Activated CD8-positive, alpha-beta T cell treated with anti-CD3 and anti-CD28 coated beads for 36 hours (primary cell): ENCODE measurements at places on chromosomes 3 and 15. TPM values are rescaled to one million over a fixed set of nuclear protein-coding genes. Genes with fewer than 3 reads are reported as not detected.

DNA sequence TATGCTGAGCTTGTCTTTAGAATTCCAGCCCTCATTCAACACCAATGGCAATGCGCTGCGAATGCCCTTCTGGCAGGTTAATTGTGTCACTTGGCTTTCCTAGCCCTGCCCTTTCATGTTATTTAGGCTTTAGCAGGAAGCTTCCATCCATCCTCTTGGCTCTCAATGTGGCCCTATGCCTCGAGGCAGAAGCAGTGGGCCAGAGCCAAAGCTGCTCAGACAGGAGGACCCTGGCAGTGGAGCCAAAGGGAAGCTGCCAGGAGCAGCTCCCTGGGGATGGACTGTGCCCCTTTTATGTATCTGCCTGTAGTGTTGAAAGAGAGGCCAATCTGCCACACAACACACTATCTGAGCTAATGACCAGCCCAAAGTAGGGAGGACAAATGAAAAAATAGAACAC lies 376.4 kb downstream of the CTNNB1 start:
- no peak overlapping the region for H3K27ac ChIP-seq
- H3K36me3 ChIP-seq = no peaks in the 10 kb centered on the region
- DNase-seq = no peak
- no peaks in the 10 kb centered on the region for H3K27me3 ChIP-seq
- H3K4me3 ChIP-seq = no peak overlapping the region

The USP3 gene
- total RNA-seq = 58.6 TPM

DNA sequence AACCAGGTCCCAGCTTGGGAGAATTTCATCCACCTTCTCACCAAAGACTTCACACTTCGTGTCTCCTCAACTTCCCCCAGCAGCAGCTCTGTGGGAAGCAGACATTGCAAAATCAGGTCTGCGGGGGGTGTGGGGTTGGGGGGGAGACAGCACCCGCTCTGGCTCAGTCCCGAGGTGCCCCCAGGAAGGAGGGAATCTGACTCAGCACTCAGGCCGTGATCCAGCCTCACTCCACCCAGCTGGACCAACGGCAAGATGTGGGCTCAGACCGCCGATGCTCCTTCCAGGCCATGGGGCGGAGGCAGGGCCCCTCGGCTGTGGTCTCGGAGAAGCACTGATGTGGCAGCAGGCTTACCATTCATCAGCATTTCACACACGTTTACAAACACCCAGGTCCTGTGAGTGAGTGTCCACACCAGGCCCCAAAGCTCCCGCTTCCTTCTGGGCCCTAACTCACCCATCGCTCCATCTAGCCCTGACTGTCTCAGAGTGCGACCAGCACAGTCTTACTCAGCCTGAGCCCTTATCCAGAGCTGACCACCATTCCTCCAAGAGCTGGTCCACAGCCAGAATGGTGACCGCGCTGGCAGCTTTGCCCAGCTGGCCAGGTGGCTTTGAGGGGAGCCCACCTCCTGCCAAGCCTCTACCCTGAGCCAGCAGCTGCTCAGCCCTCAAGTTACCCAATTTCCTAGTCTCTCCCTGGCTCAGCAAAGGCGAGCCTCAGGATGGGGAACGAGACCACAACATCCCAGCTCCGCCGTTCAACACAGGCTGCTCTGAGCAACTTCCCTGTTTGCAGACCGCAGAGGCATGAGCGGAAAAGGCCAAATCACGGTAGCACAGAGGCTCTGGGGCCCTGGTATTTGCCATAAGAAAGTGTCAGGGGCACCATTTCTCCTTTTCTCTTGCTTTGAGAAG lies 3.3 kb downstream of the STAB1 start:
- no peaks in the 10 kb centered on the region for H3K27me3 ChIP-seq
- H3K4me3 ChIP-seq = no peak overlapping the region
- DNase-seq = no peak

DNA sequence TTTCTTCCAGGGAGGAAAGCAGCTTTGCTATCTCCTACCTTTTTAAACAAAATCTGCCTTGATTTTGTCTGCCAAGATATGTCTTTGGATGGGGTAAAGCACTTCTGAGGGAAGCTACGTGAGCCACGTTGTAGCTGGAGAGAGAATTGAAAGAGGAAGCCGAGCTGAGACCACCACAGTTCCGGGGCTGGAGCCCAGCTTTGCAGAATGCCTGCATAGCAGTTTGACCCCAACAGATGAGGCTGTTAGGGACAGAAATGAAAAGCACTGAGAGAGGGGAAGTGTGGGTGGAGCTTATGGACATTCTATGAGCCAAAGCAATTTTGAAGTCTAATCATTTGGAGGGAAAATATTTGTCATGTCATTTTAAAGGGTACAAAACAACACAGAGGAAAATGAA lies 45.4 kb downstream of the LIPC start:
- H3K27me3 ChIP-seq = no peaks in the 10 kb centered on the region
- H3K4me3 ChIP-seq = peak overlapping the region; percentile 27
- peaks cover 8% of the 10 kb centered on the region for H3K36me3 ChIP-seq
- peak overlapping the region; percentile 93 for H3K27ac ChIP-seq
- DNase-seq = peak; percentile 41

DNA sequence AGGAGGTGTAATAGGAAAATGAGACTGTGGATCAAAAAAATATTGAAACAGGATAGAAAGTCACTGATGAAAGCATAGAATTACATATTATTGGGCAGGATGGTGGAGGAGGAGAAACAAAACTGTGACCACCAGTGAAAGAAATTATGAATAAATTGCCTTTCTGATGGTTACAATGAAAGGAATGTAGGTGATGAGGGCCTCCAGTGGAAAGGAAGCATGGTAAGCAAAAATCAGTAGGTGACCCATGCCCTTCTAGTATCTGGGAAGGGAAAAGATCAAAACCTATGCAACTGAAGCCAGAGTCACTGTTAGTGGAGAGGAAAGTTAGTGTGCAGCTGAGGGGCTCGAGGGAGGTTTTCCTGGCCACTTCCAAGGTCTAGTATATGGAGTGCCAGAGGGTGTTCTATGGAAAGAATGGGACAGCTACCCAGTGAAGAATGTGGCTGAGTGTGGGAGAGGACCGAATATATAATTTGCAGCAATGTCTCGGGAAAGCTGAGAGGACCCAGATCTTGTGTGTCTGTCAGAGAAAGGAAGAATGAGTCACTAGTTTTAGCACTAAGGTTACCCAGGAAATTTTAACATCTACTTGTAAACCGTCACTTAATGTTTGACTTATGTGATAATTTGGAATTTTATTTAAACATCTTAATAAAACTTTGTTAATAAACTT lies 146.2 kb downstream of the NFKBIZ start:
- no peak overlapping the region for H3K4me3 ChIP-seq
- peaks cover 29% of the 10 kb centered on the region for H3K4me1 ChIP-seq
- no peaks in the 10 kb centered on the region for H3K27me3 ChIP-seq
- no peaks in the 10 kb centered on the region for H3K36me3 ChIP-seq

DNA sequence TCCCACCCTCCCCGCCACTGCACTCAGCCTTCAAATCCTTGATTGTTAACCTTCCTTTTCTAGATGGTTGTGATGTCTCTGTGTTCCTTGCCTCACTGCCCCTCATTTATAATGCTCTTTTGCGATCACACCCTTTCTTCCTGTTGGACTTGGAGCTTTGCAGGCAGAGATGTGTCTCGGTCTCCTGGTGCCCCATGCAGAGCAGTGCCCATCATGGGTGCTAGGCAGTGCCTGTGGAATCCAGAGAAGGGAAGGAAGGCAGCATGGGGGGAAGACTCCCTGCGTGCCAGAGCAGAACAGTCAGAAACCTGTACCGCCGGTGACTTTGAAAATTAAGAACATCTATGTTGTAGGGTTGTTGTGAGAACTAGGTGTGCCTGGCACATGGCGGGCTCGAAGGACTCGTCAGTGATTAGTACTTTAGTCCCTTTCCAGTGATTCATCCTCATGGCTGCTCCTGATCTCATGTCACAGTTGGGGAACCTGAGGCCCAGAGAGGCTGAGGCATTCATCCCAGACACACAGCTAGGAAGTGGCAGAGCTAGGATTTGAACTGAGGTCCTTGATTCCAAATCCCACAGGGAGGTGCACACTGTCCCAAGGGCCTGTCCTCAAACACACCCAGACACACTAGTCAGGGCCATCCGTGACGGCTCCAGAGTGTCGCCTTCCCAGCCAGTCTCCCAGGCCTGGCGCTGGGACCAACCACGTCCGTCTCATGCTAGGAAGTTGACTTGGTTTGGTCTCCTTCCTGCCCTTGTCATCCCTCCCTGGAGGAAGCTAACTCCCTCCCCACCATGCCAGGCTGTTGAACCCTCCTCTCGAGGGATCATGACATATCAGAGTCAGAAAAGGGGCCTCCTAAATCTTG lies 58.3 kb downstream of the SMAD6 start:
- no peak overlapping the region for H3K4me3 ChIP-seq
- H3K4me1 ChIP-seq = no peaks in the 10 kb centered on the region
- H3K27me3 ChIP-seq = peaks cover 19% of the 10 kb centered on the region
- no peak for DNase-seq

The ACKR4 gene
- not detected for total RNA-seq

The TMEM108 gene
- not detected for total RNA-seq

DNA sequence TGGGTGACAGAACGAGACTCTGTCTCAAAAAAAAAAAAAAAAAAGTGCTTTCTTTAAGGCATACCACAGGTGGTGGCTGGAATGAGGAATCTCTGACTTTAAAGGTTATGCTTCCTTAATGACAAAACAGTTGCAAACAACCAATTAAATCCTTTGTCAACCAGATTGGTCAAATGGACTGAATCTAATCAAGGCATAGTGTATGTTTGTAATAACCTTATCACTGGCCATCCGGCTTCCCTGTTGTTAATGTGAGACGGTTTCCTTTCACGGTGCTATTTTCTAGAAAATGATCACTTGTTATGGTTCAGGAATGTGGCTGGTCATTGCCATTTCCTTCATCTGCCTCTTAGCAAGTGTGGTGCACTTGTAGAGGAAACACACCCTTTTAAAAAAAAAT lies 75.9 kb downstream of the FLNB start:
- H3K36me3 ChIP-seq = peaks cover 18% of the 10 kb centered on the region
- no peaks in the 10 kb centered on the region for H3K27me3 ChIP-seq
- H3K4me1 ChIP-seq = peaks cover 50% of the 10 kb centered on the region
- H3K27ac ChIP-seq = no peak overlapping the region

The ATP13A4 gene
- 3.5 TPM for total RNA-seq

The TM4SF1 gene
- total RNA-seq = not detected

DNA sequence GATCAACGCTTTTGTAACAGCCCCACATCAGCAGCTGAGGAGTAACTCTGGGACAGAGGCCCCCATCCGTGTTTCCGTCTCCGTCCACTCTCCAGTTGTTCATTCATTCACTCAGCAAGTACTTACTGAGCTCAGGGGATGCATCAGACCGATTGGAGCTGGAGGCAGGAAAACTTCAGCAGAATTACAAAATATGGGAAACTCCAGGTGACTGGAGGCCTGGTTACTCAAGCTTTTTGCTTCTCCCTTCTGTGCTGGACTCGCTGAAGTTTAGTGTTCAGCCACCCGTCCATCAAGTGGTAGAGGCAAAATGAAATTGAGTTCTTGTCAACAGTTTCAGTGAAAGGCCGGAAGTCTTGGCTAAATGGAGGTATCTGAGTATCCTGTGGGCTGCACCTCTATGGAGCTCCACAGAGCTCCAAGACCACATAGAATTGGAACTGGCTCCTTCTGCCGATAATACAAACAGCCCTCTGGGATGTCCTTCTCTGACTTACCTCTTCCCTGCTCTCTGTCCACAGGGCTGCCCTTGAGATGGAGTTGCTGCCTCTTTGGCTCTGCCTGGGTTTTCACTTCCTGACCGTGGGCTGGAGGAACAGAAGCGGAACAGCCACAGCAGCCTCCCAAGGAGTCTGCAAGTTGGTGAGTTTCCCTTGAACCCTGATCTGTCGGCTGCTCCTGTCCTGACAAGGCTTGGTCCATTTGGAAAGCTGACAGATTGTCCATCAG lies 14.7 kb downstream of the NRROS start:
- H3K27ac ChIP-seq = no peak overlapping the region
- peaks cover 15% of the 10 kb centered on the region for H3K36me3 ChIP-seq
- no peaks in the 10 kb centered on the region for H3K27me3 ChIP-seq

DNA sequence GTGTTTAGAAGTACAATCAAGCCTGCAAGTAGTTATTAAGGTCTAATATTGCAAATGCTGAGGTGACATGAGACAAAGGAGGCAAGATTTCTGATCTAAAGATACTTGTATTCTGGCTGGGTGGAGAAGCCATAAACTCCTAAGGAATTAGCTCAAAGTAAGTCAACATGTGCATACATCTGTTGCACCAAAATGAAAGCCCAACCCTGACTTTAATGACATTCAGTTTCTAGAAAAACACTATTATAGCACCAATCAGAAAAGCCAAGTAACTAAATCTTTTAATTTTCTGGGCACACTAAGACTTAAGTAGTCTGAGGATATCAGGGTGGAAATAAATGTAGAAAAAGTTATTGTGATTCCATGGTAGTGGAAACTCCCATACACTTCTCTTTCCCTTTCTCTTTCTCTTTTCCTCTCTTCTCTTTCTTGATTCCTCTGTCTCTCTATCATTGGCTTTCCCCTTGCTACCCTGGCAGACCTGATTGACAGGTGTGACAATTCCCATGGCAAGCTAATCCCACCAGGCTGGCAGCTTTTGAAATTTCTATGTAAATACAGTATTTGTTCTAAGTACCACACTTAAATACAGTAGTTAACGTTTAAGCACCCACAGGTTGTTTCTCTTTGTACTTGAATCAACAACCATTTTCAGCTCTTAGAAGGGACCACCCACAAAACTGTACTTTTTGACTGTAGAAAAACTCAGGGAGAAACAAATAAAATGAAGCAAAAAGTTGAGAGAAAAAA lies 528.4 kb upstream of the SEMA6D start:
- H3K4me1 ChIP-seq = peaks cover 5% of the 10 kb centered on the region
- no peak overlapping the region for H3K4me3 ChIP-seq
- no peak for DNase-seq

DNA sequence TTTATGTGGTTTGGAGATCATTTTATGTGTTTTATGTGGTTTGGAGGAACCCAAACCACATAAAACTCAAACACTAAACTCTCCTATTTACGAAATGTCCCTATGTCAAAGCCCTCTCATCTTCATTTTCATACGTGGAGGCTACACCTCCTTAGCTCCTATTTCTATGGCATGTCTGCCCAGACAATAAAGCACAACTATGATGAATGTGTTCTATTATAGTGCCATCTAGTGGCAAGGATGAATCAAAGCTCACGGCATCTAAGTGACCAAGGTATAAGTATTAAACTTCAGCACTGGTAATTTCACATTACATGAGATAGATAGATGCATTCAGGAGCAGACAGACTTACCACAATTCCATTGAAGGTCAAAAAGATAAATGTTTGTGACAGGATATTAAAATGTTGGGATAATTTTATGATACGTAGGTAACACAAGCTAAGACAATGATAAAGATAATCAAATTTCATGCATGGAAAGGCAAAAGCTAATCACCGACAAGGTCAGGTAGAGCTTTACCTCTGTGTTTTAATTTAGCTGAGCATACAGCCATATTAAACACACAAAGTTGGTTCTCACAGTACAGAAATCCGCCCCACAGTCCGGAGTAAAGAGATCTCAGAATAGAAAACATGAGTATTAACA lies 130.6 kb upstream of the FHIT start:
- H3K27me3 ChIP-seq = peaks cover 20% of the 10 kb centered on the region
- peaks cover 3% of the 10 kb centered on the region for H3K4me1 ChIP-seq
- no peak for DNase-seq
- no peak overlapping the region for H3K4me3 ChIP-seq

The PLSCR5 gene
- total RNA-seq = not detected

- peaks cover 4% of the 10 kb centered on the region for H3K27me3 ChIP-seq
- no peak overlapping the region for H3K4me3 ChIP-seq
- peaks cover 3% of the 10 kb centered on the region for H3K4me1 ChIP-seq
- no peak overlapping the region for H3K27ac ChIP-seq
Measured at GRCh38 chr15:70178335-70179084, 80.8 kb upstream of the TLE3 start.

- peak; percentile 75 for DNase-seq
- H3K27ac ChIP-seq = peak overlapping the region; percentile 32
- H3K4me1 ChIP-seq = peaks cover 50% of the 10 kb centered on the region
- H3K4me3 ChIP-seq = no peak overlapping the region
Measured at GRCh38 chr3:171328419-171329082, 131.7 kb downstream of the TNIK start.
